ENCODE measurements at places on chromosomes 4 and X.

- no peak for DNase-seq
These were observed 36.6 kb downstream of the SAT1 start for GRCh38 chrX:23819385-23820234.

DNA sequence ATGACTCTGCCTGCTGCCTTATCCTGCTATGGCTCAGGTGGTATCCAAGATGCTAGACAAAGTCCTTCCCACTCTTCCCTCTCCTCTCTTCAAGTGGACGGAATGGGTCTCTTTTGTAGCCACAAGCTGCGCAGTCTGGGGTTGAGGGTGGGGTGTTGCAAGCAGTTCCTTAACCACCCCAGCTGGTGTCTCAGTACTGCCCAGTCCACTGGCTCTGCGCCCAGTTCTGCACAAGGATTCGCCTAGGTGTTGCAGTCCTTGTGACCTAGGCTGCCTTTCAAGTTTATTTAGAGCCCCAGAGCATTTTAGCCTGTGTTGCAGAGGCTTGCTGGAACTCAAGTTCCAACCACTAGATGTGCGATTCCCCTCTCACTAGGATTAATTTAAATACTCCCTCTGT is 120.7 kb downstream of the NEXMIF start:
- DNase-seq, result no peak

- no peak for DNase-seq
These were observed 6.1 kb downstream of the SLC7A11 start for GRCh38 chr4:138236037-138236436.

- no peak for DNase-seq
These were observed 192.6 kb upstream of the FAM241A start for GRCh38 chr4:111952688-111953087.

GRCh38 chr4:145739845-145740244 is 59.9 kb downstream of the C4orf51 start:
- no peak for DNase-seq

DNA sequence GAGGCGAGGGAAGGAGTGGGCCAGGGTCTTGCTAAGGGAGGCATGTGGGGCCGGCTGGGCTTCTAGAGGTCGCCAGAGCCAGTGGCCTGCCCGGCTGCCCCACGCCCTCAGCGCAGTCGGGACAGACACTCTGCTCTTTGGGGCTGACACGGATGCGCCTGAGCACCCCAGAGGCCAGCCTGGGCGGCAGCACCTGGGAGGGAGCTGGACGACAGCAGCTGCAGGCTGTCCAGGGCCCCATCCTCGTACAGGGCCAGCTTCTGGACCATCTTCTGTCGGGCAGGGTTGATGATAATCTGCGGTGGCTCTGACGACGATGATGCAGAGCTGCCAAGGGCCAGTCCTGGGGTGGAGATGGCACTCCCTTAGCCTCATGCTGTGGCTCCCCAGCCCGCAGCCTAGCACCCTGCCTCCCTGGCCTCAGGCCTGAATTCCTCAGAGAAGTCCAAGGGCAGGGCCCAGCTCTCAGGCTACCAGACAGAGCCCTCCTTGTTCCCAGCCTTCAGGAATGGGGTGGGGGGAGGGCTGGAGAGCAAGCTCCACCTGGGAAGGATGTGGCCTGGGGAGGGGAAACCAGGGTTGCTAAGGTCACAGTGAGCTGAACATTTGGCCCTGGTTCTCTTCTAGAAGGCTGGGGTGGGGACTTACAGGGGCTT is 7.2 kb downstream of the IRAK1 start:
- DNase-seq, result no peak

DNA sequence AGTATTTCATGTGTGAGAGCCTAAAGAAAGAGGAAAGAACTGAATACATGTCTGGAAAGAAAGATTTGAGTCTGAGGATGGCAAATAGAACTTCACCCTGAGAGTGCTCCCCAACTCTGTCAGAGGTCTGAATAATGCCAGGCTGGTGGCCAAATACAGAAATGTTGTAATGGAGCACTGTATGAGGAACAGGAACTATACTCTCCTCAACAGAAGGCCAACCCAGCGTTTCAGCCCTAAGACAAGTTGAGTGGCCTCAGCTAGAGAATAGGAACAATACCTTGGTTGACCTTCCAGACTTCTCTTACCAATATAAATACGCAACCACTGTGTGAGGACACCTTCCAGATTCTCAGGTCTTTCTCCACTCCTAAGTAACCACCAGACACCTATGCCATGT is 94.5 kb upstream of the STIM2 start:
- DNase-seq, result no peak

GRCh38 chrX:38192007-38192810 is 28.5 kb downstream of the SRPX start:
- no peak for DNase-seq

DNA sequence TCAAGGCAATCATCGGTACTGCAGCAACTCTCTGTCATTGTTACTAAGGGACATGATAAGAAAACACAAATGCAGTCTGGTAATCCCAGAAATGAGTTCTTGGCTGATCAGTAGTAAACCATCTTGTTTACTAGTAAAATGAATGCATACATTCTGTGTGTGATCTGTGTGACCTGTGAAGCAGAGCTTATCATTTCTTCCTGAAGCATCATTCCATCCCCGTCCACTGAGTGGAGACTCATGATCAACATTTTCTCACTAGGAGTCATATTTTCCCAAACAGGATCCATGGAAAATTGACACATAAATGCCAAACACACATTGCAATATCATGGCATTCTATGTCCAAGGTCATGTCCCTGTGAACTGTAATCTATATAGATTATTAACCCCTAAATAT is 226.1 kb downstream of the ANKRD50 start:
- no peak for DNase-seq

GRCh38 chr4:3529363-3529762 is 2.9 kb downstream of the LRPAP1 start:
- no peak for DNase-seq

DNA sequence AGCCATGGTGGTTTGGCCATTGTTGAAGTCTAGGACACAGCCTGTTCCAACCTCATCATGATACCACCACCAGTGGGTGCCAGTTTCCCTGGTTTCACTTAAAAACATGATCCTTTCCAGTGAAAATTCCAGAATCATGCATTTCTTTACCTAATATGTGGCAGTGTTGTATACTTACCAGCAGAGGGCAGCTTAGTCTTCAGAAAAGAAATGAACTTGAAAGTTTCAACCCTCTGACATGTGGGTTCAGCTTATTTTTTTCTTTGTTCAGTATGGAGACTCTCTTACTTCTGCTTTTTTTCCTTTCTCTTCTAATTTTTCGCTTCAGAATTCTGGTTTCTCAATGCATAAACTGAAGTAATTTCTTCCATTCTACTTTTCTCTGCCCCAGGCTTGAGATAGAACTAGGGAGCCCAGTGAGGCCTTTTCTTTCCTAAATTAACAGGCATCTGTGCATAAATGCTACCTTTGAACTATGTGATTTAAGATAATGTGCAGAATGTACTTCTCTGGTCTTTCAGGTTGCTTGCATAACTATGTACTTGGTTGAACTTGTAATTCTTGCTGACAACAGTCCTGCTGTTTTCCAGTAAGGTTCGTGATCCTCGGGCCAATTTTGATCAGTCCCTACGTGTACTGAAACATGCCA is 10.7 kb downstream of the LIAS start:
- DNase-seq, result peak; percentile 59

GRCh38 chr4:94472056-94472826 is 20.5 kb downstream of the PDLIM5 start:
- DNase-seq, result peak; percentile 87

DNA sequence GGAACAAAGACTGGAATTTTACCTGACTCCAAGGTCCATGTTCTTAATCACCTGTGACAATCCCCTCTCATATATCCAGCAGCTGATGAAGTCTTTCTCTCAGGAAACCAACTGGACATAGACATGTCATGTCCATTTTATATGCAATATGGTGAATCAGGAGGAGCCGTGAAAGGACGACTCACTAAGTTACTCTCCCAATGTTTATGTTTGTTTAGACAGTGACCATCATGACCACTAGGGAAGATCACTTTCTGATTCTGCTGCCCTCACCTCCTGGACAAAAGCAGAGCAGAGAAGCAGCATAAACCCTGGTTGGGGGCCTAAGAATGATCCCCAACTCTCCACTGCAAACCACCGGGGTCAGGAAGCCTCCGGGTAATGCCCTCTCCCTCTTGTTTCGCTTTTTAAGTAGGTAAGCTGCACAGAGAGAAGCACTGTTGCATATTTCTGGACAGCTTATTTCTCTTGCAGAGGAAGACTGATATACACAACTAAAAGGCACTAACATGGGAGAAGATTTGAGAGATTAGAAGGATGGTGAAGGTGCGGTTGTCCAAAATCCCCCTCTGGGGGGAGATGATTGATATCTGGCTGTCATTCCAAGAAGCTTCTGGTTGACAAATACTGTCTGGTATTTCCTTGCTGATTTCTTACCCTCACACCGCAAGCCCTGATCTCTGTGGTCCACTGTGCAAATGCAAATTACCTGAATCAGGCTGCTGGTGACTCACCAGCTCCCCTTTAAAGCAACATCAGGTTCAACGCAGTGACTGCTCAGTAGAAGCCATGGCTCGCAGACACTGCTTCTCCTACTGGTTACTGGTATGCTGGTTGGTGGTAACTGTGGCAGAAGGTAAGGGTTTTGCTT is at the start of gene ODAPH:
Gene ODAPH, plus strand, starts transcription at position 773 of the 871 bp plus-strand sequence. Its CDS starts 17 bp downstream, at position 790.
- no peak for DNase-seq

DNA sequence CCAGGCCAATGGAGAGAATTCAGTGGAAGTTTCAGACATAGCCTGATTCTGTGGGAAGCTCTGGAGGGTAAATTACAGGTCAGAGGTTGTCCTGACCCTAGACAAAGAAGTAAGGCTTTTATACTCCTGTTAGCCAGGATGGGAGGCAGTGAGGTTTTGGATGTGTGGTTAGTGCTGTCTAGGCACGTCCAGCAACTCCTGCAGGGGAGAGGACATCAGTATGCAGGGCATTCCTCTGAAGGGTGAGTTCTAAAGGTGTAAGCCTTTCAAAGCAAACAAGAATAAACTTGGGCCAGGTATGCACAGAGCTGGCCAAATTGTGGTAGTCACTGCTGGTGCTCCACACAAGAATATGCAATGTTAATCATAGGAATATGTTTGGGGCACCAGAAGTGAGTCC is 562.5 kb downstream of the CCSER1 start:
- no peak for DNase-seq

- no peak for DNase-seq
These were observed 1.9 kb downstream of the PPARGC1A start for GRCh38 chr4:23887989-23888388.

GRCh38 chr4:38765382-38765781 is 17.4 kb downstream of the TLR10 start:
- no peak for DNase-seq

DNA sequence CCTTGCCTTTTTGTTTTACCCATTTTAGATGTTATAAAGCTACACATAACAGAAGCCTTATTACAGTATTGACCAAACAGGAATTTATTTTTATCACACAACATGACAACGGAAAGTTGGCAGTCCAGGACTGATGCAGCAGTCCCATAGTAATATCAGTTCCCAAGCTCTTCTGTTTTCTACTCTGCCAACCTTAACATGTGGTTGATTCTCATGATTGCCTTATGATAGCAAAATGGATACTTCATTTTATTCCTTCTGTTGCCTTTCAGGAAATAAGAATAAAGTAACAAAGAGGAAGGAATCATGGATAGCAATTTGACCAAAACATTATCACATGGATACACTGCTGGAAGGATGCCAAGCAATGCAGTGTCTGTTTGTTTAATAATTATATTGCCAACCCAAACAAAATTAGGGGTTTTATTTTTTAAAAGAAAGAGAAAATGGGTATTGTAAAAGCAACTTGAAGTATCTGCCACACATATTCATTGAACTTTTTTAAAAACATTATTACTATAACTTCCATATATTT is 275.7 kb downstream of the STPG2 start:
- DNase-seq, result no peak

DNA sequence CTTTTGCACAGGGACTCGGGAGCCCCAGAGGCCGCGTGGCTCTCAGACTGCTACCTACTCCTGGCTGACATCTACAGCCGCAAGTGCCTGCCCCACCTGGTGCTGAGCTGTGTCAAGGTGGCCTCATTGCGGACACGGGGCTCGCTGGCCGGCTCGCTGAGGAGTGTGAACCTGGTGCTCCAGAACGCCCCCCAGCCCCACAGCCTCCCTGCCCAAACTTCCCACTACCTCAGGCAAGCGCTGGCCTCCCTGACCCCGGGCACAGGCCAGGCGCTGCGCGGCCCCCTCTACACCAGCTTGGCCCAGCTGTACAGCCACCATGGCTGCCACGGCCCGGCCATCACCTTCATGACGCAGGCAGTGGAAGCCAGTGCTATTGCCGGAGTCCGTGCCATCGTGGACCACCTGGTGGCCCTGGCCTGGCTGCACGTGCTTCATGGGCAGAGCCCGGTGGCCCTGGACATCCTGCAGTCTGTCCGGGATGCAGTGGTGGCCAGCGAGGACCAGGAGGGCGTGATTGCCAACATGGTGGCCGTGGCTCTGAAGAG is 28.8 kb downstream of the SH3TC1 start:
- no peak for DNase-seq

DNA sequence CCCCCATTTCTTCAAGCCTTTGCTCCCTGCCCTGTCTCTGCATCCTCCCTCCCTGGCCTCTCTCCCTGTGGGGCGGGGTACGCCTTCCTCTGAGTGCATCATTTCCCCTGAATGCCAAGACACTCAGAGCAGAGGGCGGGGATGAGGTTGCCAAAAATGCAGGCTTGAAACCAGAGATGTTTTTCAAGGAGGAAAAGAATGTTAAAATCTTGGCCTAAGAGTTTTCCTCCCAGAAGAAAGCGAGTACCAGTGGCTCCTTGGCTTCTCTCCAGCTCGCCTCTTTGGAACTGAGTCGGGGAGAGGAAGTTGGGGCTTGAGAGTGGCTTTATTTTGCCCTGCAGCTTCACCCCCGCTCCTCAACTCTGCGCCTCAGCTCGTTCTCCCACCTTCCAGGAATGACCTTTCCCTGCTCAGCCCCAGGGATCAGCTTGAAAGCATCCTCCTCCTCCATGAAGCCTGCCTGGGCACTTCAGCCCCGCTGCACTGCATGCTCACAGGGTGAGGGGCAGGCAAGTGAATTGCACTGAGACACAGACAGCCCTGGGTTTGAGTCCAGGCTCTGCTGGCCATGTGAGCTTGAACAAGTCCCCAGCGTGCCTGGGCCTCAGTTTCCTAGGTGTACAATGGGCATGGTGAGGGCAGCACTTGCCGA is 57.5 kb upstream of the SORCS2 start:
- peak; percentile 87 for DNase-seq

DNA sequence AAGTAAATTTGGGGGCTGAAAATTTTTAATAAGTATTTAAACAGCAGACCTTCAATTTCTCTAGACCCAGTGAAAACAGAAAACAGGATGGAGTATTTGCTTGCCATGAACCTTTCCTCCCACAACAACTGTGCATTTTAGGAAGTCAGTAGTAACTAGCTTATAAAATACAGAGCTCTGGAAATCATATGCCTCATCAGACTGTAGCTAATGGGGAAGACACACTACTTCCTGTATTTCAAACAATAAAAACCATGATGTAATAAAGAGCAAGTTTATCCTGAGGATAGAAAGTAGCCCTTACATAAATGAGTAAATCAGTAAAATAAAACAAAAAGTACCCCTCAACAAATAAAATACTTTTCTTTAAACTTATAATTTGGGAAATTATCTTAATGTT is 280.1 kb upstream of the ZFP42 start:
- no peak for DNase-seq

- no peak for DNase-seq
These were observed 2.8 kb downstream of the MXD4 start for GRCh38 chr4:2259036-2259540.

All from GM04503 (cell line).